ENCODE measurements at places on chromosomes 16 and 17. TPM values are rescaled to one million over a fixed set of nuclear protein-coding genes. Genes with fewer than 3 reads are reported as not detected.

The TBC1D3G gene
- not detected for total RNA-seq

GRCh38 chr17:43573579-43574321, 27.6 kb upstream of the ETV4 start:
- no peaks in the 10 kb centered on the region for H3K36me3 ChIP-seq
- DNase-seq: no peak
- H3K27me3 ChIP-seq: no peaks in the 10 kb centered on the region
- H3K4me3 ChIP-seq: no peak overlapping the region
- no peaks in the 10 kb centered on the region for H3K4me1 ChIP-seq

GRCh38 chr17:18991531-18992315, 12.8 kb downstream of the FAM83G start:
- no peak overlapping the region for H3K27ac ChIP-seq
- H3K27me3 ChIP-seq: no peaks in the 10 kb centered on the region
- DNase-seq: no peak
- no peaks in the 10 kb centered on the region for H3K4me1 ChIP-seq

- H3K4me3 ChIP-seq: no peak overlapping the region
- H3K27me3 ChIP-seq: no peaks in the 10 kb centered on the region
- H3K27ac ChIP-seq: no peak overlapping the region
- DNase-seq: no peak
Observed at GRCh38 chr16:61323456-61323855, 712.8 kb downstream of the CDH8 start.

GRCh38 chr17:76723812-76724211, 2.6 kb downstream of the JMJD6 start:
- no peak overlapping the region for H3K4me3 ChIP-seq
- H3K36me3 ChIP-seq: peaks cover 52% of the 10 kb centered on the region
- peaks cover 14% of the 10 kb centered on the region for H3K4me1 ChIP-seq

The CCL8 gene
- total RNA-seq: not detected

GRCh38 chr16:82999711-83000110, 372.9 kb downstream of the CDH13 start:
- H3K27me3 ChIP-seq: no peaks in the 10 kb centered on the region
- H3K27ac ChIP-seq: no peak overlapping the region
- H3K4me3 ChIP-seq: no peak overlapping the region
- H3K36me3 ChIP-seq: no peaks in the 10 kb centered on the region
- DNase-seq: no peak

- no peak overlapping the region for H3K4me3 ChIP-seq
- H3K4me1 ChIP-seq: no peaks in the 10 kb centered on the region
- DNase-seq: no peak
- H3K36me3 ChIP-seq: no peaks in the 10 kb centered on the region
- H3K27ac ChIP-seq: no peak overlapping the region
Observed at GRCh38 chr17:33514369-33514768, 221.3 kb upstream of the ASIC2 start.

- no peaks in the 10 kb centered on the region for H3K27me3 ChIP-seq
- no peak overlapping the region for H3K27ac ChIP-seq
- H3K36me3 ChIP-seq: no peaks in the 10 kb centered on the region
- DNase-seq: no peak
- no peaks in the 10 kb centered on the region for H3K4me1 ChIP-seq
- H3K4me3 ChIP-seq: no peak overlapping the region
Observed at GRCh38 chr17:68621065-68621464, 19.9 kb upstream of the FAM20A start.

The TBC1D3B gene
- 5.7 TPM for total RNA-seq

The CRAMP1 gene
- total RNA-seq: 4.6 TPM

- no peak for DNase-seq
- H3K36me3 ChIP-seq: no peaks in the 10 kb centered on the region
- H3K4me1 ChIP-seq: no peaks in the 10 kb centered on the region
- no peak overlapping the region for H3K27ac ChIP-seq
- no peaks in the 10 kb centered on the region for H3K27me3 ChIP-seq
Observed at GRCh38 chr17:76238847-76239537, 1.3 kb downstream of the RNF157 start.

- no peaks in the 10 kb centered on the region for H3K4me1 ChIP-seq
- no peaks in the 10 kb centered on the region for H3K27me3 ChIP-seq
- no peak overlapping the region for H3K4me3 ChIP-seq
- DNase-seq: no peak
- no peaks in the 10 kb centered on the region for H3K36me3 ChIP-seq
Observed at GRCh38 chr16:14286368-14287230, 215.5 kb downstream of the MRTFB start.

Measured in pancreas (tissue), 10 donors.